ENCODE measurements at places on chromosomes 12 and 14.

DNA sequence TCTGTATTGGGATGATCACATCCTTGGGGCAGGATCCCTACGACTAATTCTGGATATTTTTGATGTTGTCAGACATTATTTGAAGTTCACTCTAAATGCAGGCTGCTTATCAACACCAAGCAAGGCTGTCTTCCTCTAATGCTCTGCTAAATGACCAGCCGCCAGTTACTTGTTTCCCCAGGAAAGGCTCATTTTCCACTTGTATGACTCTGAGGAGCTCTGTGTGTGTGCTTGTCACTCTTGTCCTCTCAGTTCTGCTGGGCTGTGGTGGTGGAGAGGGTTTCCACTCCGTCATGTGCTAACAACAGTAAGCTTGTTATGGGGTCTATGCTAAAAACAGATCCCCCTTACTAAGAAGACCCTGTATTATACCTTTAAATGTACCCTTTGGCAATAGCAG, 42.1 kb downstream of the ATL1 start:
- no peak for DNase-seq

- no peak for DNase-seq
Observed at GRCh38 chr14:22303589-22304195, 285.3 kb downstream of the DAD1 start.

GRCh38 chr14:34120185-34120977, 169.5 kb upstream of the EGLN3 start:
- no peak for DNase-seq

- no peak for DNase-seq
Observed at GRCh38 chr12:11927286-11927935, 143.3 kb upstream of the BCL2L14 start.

- DNase-seq = no peak
Observed at GRCh38 chr12:61780435-61780834, 479.8 kb upstream of the USP15 start.

GRCh38 chr14:76313303-76313702, 62.6 kb upstream of the ESRRB start:
- DNase-seq = no peak

DNA sequence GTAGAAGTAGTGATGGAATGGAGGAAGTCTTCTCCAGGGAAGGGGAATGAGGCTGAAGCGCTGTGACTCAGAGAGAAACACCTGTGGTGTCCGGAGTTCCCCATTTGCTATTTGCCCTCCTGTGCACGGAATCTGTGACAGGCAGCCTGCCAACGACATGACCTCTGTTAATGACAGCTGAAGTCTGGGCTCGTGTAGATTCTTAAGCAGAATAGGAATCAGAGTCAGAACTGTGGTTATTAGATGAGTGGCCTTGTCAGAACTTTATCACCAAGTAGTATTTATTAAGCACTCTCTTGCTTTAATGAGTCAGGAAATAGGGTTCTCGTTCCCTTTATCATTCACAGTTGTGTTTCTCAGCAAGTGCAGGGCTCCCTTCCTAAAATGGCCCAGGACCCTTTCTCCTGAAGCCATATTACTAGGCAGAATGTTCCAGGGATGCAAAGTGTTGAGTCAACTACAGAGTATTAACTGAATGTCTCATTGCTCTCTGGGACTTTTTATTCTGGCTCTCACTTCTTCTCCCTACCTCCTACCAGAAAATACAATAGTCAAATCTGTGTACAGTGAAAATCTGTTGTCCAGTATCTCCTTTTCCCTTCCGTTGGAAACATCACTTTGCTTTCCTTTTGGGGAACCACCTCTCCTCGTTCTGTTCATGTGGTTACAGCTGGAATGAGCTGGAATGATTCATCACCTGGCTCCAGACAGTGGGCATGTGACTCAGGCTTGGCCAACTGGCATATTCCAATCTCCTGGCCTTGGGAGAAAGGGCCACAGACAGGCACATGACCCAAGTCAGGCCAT, 77.8 kb upstream of the MAX start:
- no peak for DNase-seq

- DNase-seq = peak; percentile 88
Observed at GRCh38 chr12:6195665-6196535, 4.3 kb upstream of the CD9 start.

DNA sequence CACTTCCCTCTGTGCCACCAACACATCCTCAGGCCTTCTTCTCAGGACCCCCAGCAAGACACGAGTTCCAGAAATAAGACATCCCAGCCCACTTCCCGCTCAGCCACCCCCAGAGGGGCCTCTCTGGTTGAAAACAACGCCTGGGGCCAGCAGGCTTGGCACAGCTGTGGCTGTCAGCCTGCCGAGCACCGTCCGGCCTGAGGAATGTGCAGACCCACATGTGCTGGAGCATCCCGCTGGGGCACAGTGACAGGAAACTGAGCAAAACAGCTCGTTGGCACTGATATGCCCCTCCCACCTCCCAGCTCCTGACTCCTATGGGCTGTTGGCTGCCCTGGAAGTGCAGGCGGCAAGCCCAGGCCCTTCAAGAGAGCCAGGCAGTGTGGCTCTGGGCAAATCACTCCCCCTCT, 1.4 kb downstream of the SYNE3 start:
- DNase-seq = no peak

- DNase-seq = no peak
Observed at GRCh38 chr12:109289551-109289950, 19.5 kb downstream of the FOXN4 start.

- no peak for DNase-seq
Observed at GRCh38 chr14:89117012-89117411, 292.6 kb downstream of the TTC8 start.

GRCh38 chr12:85633491-85633890, 202.7 kb downstream of the RASSF9 start:
- no peak for DNase-seq

- DNase-seq = no peak
Observed at GRCh38 chr12:53995002-53995377, 5.0 kb upstream of the HOXC9 start.

GRCh38 chr12:126107659-126108058, 1042.4 kb downstream of the AACS start:
- no peak for DNase-seq

GRCh38 chr14:74267588-74267987, 28.3 kb downstream of the VSX2 start:
- DNase-seq = no peak

- DNase-seq = peak; percentile 63
Observed at GRCh38 chr12:79547044-79547734, 143.6 kb downstream of the PAWR start.

- no peak for DNase-seq
Observed at GRCh38 chr14:81437244-81437643, 37.1 kb upstream of the STON2 start.
